ENCODE measurements at places on chromosomes 2 and 18.

GRCh38 chr18:33584548-33585430 lies 6.8 kb downstream of the ASXL3 start:
- DNase-seq = no peak

- DNase-seq = no peak
Observed at GRCh38 chr2:73503992-73504570, 118.4 kb downstream of the ALMS1 start.

DNA sequence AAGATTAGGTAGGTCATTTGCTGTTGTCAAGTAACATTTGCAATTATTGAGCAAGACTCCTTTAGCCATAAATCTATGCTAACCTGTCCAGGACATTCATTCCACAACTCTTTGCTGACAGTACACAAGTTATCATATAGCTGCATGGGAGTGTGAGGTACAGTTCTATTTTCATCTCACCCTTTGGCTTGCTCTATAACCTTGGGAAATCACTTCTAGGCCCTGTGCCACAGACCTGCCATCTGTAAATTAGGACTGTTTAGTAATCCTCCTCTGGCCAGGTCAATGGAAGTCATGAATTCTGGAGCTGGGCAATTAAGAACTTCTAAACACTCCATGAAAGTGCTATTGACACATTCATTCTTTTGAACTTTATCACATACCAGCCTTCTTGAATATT lies 34.6 kb upstream of the PAIP2B start:
- DNase-seq = no peak

- no peak for DNase-seq
Observed at GRCh38 chr2:29367986-29368658, 252.9 kb downstream of the CLIP4 start.

DNA sequence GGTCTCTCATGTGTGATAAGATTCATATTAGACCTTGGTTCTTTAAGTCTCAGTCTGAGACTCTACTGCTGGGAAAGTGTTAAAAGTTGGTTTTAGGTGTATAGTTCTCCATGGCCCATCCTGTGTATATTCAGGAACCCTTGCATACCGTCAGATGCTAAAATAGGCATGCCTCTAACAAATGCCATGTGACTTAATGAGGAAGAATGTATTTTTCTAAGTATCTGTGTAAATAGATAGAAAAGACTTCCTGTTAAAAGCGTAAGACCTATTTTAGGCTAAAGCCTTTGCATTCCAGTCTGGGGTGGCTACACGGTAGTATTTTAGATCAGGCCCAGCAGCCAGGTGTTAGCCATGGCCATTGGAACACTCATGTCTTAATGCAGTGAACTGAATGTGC lies 73.3 kb downstream of the RHBDD1 start:
- DNase-seq = no peak

GRCh38 chr18:39037925-39038324 lies 1472.3 kb upstream of the CELF4 start:
- DNase-seq = no peak

DNA sequence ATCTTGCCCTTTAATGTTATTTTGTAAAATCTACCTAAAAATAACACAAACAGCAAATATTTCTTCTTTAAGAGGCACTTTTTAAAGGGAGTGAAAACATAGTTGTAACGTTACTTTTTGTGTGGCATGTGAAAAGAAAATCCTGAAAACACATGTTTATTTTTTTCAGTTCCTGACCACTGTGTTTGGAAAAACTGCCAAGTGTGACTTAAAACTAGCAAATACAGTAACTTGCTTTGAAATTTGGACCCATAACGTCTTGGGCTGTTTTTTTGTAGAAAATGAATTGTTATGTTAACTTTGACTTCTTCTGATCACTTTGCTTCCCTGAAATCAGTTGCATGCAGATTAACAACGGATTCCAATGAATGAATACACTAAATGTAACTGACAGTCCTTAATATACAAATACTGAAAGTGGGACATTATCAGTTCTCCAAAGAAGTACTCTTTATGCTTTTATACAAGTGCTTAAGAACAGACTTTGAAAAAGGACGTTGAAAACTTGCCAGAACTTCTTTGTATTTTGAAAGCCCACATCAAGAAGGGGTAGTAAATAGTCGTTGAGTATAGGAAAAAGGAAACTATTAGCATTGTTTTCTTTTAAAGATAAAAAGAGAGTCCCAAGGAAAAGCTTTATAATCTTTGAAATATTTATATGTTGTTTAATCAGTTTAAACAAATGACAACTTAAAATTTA lies 96.1 kb upstream of the ZEB2 start:
- DNase-seq = no peak

DNA sequence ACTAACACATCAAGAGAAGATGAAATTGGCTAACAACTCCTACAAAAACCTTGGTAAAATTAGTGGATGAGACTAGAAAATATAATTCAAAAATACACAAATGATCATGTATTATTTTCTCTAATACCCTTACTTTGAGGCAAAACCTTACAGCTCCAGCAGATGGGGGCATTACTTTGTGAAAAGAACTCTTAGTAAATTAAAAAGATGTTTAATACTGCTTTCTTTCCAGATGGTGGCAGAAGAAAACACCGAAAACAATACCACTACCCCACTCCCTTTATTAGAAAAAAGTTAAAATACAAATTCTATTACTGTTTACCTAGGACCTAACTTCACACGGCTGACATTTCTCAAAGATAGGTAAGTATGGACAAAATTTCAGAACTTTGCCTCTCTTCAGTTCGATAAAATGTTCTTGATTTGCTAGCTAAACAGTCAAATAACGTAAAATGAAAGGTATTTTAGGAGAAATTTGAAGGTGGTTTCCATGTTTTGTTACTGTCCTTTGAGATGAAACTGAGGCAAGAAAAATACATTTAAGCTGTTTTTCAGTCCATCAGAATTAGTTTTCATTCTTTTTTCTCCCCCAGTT lies 30.6 kb downstream of the ORC4 start:
- peak; percentile 23 for DNase-seq

DNA sequence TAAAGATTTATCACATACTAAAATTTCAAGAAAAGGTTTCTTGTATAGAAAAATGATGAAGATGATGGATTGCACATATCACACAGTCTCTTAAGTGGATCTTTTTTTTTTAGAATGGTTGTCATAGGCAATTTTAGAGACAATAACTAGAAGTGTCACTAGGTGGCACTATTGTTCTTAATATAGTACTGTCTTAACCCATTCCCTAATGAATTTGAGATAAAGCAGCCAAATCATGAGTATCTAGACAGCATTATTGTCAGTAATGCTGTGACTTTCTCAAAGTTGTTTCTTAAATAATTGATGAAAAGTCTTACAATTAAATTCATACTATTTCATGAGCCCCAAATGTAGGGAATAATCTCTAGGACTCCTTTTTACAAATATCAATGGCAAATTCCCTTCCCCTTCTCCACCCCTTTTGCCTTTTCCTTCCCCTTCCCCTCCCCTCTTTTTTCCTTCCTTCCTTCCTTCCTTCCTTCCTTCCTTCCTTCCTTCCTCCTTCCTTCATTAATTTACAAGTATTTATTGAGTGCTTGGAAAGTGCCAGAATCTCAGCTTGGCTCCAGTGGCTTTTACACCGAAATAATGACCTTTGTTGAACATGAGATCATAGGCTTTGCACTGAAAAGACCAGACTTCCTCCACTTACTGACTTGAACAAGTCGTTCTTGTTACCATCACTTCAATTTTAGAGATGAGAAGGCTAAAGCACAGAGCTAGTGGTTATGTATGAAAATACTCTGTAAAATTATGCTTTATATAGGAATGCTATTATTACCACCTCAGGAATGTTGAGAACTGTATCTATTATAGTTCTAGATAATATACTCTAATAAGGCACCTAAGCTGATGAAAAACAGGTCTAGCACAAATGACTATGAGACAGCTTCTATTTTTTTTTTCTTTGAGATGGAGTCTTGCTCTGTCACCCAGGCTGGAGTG lies 19.8 kb downstream of the MYL12B start:
- no peak for DNase-seq

Measured in HuH-7 (cell line).